ENCODE measurements at places on chromosomes 16 and 17.
A peak's percentile ranks its signal among the peaks of the same experiment; 100 is the strongest.

GRCh38 chr16:20624882-20625807 lies 49.0 kb upstream of the ACSM2B start:
- DNase-seq, result no peak

GRCh38 chr17:6959700-6960099 lies 36.1 kb upstream of the ALOX12 start:
- no peak for DNase-seq

GRCh38 chr16:87702325-87702811 lies 63.4 kb downstream of the KLHDC4 start:
- DNase-seq, result no peak

GRCh38 chr16:74942566-74942965 lies 42.4 kb downstream of the WDR59 start:
- DNase-seq, result no peak

- DNase-seq, result no peak
Measured at GRCh38 chr17:36910513-36910912, 26.8 kb upstream of the LHX1 start.

GRCh38 chr16:64907844-64908243 lies 214.0 kb downstream of the CDH11 start:
- no peak for DNase-seq

DNA sequence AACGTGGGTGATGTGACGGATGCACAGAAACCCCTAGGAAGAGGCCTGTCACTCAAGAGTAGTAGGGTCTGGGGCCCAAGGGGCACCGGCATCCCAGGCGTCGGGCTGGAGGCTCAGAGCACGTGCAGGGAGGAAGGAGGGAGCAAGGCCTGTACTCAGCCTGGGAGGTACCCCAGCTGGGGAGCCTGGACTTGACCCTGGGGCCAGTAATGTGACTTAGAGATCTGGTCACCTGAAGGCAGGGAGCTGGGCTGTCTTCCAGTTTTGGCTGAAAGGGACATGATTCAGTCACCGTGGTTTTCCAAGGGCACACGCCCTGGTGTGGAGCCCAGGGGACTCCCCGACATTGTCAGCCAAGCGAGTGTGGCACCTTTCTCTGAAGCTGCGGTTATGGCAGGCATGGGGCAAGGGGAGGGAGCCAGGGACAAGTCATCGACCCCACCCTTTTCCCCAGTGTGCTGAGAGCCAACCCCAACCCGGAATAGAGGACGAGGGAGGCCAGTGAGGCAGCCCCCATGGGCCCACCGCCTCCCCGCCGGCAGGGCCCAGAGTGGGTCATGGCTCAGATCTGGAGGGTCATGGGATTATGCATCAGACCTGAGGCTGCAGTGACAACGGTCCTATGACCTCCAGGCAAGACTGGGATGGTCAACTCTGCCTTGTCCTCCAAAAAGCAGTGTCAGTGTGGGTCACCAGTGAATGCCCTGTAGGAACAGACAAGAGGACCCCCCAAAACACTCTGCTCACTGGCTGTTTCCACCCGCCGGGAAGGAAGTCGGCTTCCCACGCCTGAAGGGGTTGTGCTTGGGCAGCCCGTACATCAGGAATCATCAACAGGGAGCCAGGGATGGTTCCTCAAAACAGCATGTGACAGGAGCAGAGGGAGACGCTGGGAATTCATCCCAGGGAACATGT lies 41.9 kb downstream of the MEAK7 start:
- peak; percentile 62 for DNase-seq

DNA sequence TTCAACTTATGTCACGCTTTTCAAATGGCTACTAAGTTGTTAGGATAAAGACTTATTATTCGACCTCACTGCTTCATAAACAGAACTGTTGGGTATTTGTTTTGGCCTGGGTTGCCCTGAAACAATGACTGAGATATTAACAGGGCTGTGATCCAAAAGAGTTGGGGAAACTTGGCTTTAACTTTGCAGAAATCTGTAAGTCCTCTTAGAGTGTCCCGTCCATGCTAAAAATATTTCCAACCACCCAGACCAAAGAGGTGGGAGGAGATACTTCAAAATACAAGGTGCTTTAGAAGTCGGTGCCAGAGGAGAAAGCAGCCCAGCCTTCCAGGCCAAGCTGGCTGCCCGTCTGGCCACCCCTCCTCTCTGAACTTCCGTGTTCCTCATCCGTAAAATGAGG lies 16.1 kb upstream of the SPATA32 start:
- no peak for DNase-seq

DNA sequence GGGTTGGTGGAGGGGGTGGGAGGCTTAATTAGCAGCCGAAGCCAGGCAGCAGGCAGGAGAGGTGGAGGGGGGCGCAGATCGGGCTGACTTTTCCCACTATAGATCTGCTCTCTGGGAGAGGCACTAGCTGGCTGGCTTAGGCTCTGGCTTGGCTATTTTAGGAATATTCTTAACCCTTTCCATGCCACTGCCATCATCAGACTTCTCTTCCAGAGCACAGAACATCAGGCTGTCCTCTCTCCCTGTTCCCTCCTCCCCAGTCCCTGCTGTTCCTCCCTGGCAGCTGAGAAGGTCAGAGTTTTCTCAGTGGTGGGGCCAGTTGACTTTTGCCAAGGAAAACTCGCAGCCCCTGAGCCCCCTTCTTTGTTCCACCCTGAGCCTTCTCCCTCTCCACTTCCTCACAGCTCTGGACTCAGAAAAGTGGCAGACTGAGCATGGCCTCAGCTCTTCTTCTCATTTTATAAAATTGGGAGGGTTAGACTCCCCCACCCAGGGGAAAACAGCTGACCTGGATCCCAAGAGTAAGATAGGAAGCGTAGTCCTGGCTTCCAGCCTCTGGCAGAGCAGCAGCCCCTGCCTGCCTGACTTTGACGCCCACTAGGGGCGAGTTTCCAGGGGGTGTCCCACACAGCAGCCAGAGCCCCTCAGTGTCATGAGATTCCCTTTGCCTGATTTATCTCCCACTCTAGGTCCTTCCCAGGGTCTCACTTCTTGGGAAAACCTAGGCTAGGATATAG lies 9.9 kb upstream of the C1QL1 start:
- no peak for DNase-seq

DNA sequence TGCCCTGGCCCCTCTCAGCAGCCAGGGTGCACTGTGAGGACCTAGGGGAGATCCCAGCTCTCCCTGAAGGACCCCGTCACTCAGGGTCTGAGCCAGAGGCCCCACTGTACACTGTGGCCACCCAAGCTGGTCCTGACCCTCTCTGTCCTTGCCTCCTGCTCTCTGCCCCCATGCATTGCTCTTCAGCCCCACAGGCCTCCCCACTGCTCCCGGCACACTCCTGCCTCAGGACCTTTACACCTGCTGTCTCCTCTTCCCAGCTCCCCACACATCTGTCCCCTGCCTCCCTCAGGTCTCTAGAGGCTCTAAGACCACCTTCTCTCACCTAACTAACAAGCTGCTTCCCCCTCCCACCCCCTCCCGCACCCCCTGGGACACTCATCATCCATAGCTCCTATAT lies 12.9 kb upstream of the RAI1 start:
- DNase-seq, result no peak

GRCh38 chr16:1794221-1794871 lies 841 bp upstream of the IGFALS start:
- DNase-seq, result no peak

DNA sequence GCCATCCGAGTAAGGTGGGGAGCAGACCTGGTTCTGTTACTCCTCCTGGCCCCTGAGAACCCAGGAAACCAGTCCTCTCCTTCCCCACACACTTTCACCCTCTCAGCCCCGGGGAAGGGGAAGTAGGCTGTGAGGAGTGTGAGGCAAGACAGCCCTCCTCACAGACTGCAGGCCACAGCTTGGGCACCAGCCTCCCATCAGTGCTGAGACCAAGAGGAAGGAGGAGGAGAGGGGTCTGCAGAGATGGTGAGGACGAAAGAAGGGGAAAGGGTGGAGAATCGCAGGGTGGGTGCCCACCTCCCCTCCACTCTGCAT lies 7.0 kb downstream of the G6PC3 start:
- DNase-seq, result no peak

- no peak for DNase-seq
Measured at GRCh38 chr16:22693638-22694340, 120.2 kb upstream of the HS3ST2 start.

- DNase-seq, result no peak
Measured at GRCh38 chr17:39240631-39241030, 14.9 kb upstream of the STAC2 start.

GRCh38 chr17:61466246-61466645 lies 14.0 kb downstream of the TBX4 start:
- peak; percentile 37 for DNase-seq

DNA sequence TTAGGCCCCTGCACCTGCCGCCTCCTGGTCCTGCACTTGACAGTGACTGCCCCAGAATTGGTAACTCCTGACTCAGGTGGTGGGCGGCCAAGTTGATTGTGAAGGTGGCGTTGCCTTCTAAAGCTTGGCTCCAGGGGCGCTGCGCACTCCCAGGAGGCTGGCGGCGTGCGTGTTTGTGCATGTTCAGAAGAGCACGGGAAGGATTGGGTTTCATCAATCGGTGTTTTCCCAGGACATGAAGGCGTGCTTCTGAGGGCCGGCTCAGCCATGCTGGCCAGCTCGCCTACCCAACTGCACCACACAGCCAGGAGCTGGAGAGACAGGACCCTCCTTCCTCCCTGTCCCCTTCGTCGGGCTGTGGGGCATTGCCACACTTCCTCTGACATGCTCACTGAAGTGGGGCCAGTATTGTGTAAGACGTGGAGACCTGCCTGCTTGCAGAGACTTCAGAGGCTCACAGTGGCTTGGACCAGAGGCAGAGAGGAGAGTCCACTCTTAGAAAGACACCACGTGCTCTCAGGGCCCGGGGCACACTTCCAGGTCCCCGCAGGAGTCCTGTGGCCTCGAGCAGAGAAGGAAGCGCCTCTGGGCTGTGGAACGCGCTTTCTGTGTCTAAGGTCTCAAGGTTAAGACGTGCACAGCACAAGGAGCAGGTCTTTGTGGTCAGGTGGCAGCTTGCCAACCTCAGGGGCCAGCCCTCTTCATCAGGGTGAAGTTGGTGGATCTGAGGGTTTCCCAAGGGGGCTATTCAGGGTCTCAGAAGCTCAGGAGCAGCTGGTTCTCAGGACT lies 2.8 kb downstream of the RAB40C start:
- DNase-seq, result no peak

DNA sequence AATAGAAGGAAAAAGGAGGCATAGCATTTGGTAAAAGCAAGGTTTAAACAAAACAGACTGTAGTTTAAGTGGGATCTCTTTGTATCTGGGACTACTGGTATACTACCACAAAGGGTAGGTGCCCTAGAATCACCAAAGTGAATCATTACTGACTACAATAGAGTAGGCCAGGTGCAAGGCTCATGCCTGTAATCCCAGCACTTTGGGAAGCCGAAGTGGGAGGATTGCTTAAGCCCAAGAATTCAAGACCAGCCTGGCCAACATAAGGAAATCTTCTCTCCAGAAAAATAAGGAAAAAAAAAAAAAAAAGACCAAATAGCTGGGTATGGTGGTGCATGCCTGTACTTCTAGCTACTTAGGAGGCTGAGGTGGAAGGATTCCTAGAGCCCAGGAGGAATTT lies 60.8 kb upstream of the CORO6 start:
- no peak for DNase-seq

DNA sequence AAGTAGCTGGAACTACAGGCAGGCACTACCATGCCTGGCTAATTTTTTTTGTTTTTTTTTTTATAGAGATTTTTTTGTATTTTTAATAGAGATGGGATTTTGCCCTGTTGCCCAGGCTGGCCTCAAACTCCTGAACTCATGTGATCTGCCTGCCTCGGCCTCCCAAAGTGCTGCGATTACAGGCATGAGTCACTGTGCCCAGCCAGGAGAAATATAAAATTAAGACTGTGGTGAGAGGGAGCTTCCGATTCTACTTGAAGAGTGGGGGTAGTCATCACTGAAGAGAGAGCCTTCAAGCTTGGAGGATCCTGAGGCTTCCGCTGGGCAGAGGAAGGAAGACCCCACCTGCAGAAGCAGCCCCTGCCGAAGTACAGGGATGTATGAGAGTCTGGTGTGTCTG lies 34.4 kb upstream of the RGS9 start:
- DNase-seq, result no peak

GRCh38 chr16:10655415-10655977 lies 39.2 kb downstream of the TEKT5 start:
- DNase-seq, result no peak

- DNase-seq, result no peak
Measured at GRCh38 chr17:10843811-10844210, 5.9 kb upstream of the PIRT start.

GRCh38 chr17:51954232-51954765 lies 204.2 kb downstream of the CA10 start:
- no peak for DNase-seq

GRCh38 chr16:57728336-57729181 lies 7.0 kb upstream of the KATNB1 start:
- peak; percentile 73 for DNase-seq

DNA sequence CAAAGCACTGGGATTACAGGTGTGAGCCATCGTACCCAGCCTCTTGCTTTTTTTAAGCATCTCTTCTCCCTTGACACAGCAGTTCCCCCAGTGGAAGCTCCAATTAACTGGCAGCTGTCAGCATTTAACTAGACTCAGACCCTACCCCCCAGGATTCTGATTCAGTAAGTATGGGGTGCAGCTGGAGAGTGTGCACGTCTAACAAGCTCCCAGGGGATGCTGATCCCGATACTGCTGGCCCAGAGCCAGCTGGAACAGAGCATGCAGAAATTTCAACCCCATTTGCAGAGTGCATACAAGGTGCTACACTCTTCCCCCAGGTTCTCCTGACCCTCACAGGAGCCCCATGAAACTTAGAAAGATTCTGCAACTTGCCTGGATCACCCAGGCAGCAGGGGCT lies 27.7 kb upstream of the BCO1 start:
- no peak for DNase-seq

DNA sequence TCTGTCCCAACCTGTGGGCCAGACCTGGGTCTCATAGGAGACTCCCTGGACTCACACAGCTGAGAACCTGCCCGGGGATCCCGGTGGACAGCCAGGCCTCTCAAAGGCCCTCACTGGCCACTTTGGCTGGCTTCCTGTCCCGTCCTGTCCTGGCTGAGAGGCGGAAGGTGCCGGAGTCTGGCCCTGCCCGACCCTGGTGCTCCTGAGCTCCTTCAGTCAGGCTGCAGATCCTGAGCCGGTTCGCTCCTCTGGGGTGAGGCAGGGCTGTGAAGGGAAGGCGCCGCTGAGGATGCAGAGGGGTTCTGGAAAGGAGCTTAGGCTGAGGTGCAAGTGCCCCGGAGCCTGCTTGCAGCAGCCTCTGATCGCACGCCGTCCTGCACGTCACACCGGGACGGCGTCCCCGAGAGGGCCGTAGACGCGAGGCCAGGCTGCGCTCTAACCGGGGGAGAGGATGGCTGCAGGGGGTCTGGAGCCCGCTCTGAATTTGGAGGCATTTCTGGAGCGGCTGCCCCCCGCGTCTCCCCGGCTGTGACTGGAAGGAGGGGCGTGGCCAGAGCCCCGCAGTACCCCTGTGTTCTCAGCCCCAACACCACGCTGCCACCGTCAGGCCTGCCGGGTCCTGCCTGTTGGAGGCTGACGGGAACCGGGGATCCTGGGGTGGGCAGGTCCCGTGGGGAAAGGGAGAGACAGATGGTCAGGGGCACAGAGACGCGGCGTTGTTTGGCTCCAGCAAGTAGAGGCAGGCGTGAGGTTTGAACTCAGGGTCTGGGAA lies 4.1 kb downstream of the HGS start:
- DNase-seq, result no peak

- no peak for DNase-seq
Measured at GRCh38 chr16:1991135-1991551, 1.4 kb downstream of the SYNGR3 start.

GRCh38 chr16:50838885-50839284 lies 97.0 kb downstream of the CYLD start:
- DNase-seq, result no peak

- DNase-seq, result no peak
Measured at GRCh38 chr16:80544326-80544725, 3.5 kb downstream of the DYNLRB2 start.
